A549 treated with dexamethasone at 1 μM for 4 hours (cell line): ENCODE measurements at places on chromosomes 4 and X. TPM values are rescaled to one million over a fixed set of nuclear protein-coding genes. Genes with fewer than 3 reads are reported as not detected.

TXLNG gene
- total RNA-seq = 15.3 to 18.5 TPM (median 16.3 TPM) in 5 replicates

UGT2B28 gene
- 0.05 TPM in 1 of 5 replicates, not detected in the others for total RNA-seq

SSX4B gene
- not detected in 5 replicates for total RNA-seq

TLR2 gene
- 0.46 to 0.99 TPM (median 0.85 TPM) in 5 replicates for total RNA-seq

LETM1 gene
- total RNA-seq = 20.1 to 33.2 TPM (median 32.2 TPM) in 5 replicates
